T-helper 2 cell (primary cell): ENCODE measurements at places on chromosomes 2 and 18.

- no peak for DNase-seq
These were observed 81.9 kb downstream of the TMEM131 start for GRCh38 chr2:97913846-97914245.

DNA sequence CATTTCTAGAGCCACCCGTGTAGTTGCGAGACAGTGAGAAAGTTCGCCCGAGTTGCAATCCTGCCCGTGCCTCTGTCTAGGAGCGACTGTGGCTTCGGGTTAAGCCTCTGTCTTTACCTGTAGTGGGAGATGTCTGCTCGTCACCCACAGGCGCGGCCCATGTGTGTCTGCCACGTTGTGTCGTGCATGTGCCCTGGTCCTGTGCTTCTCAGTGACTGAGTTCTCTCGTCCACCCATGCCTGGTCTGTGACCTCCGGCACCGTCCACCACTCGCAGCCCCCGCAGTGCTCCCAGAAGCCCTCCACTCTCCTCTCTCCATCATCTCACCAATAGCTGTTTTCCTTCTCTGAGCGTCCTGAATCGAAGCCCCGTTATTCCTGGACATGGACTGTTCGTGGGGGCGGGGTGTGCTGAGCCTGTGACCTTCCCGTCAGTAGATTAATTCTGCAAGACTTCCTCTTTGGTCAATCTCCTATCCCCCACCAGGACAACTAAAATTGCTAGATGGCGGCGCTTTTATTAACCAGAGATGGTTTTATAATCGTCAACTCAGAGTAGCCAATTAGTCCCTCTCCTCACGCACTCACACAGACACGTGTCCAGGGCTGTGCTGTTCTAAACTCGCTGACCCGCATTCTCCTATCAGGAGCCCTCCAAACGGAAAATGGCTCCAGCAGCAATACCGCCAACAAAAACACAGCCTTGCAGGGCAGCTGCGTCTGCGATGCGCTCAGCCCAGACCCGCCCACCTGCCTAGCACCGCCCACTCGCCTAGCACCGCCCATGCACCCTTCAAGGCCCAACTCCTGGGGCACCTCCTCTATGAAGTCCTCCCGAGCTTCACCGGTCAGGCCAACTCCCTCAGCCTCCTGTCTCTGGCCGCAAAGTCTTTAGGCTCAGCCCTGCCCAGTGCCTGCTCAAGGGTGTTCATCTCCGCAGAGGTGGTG is 119.4 kb downstream of the TWIST2 start:
- no peak for DNase-seq

GRCh38 chr2:10462178-10463083 is 14.3 kb upstream of the ODC1 start:
- no peak for DNase-seq

GRCh38 chr2:38526195-38526594 is 76.5 kb downstream of the HNRNPLL start:
- no peak for DNase-seq

DNA sequence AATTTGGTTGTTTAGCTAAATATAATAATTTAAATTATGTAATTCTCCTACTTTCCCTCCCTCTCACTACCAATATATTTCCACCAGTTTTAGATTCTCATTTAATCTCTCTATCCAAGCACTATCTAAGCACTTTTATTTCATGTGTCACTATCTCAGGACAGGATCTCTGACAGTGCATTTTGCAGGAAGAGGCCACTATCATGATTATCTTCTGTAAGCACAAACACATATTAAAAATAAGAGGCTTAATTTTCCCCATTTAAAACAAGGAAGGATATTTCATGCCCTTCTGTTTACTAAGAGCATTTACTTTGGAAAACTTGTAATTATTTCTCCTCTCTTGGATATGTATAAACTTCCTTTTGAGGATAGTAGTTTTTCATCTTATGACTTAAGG is 726.2 kb upstream of the ZNF804A start:
- no peak for DNase-seq

DNA sequence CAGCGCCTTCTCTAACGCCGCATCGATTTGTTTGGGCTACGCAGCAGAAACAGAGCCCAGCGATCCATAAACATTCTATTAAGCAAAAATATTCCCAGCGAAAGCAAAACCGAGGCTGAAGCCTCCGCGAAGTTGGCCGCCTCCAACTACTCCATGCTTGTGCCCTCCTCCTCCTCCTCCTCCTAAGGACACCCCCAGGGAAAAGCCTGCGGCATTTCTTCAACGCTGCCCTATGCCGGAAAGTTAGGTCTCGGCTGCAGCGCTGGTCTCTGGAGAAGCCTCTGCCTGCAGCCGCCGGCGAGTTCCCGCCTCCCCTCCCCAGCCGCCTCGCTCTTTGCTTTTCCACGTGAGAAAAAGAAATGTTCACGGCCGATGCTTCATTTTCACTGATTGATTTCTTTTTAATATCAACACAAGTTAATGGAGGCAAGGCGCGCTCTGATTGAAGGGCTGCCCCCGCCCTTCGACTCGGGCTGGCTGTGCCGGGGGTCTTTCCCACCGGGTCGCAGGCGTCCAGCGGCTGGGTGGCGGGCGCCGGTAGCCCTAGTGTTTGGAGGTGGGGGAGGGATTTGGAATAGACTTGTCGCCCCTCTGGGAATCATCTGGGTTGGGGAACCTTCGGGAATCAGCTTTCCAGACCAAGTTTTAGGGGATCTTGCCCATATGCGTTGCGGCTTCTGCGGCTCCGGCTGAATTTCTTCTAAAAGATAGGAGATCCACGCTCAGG is 3.9 kb downstream of the NRP2 start:
- no peak for DNase-seq

DNA sequence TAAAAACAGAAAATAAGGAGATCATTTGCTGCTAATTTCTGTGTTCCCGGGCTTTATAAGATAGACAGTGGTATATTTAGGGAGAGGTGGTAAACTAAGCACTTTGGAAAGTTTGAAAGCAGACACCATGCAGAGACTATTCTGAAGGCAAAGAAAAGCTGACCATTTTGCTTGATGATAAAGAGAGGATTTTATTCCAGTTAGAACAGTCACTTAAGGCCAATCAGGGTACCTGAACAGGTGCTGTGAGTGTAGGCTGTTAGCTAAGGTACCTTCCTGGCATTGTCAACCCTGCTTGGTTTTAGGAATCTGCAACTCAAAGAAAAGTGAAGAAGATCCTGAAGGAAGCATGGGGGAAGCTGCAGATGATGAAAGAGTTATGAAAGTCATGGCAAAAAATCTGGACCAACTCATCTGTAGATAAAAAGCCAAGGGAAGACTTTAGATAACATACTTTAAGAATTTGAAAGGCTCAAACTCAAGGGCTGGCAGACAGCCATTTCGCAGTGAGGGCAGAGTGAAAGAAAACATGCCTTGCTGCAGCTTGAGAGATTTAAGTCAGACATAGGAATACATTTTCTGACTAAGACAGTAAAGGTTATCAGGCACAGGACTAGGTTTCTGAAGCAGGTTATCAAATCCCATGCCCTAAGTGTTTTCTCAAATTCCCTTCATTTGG is 80.1 kb upstream of the ARL5A start:
- no peak for DNase-seq

GRCh38 chr18:59079264-59079663 is 60.4 kb upstream of the SEC11C start:
- DNase-seq: no peak

DNA sequence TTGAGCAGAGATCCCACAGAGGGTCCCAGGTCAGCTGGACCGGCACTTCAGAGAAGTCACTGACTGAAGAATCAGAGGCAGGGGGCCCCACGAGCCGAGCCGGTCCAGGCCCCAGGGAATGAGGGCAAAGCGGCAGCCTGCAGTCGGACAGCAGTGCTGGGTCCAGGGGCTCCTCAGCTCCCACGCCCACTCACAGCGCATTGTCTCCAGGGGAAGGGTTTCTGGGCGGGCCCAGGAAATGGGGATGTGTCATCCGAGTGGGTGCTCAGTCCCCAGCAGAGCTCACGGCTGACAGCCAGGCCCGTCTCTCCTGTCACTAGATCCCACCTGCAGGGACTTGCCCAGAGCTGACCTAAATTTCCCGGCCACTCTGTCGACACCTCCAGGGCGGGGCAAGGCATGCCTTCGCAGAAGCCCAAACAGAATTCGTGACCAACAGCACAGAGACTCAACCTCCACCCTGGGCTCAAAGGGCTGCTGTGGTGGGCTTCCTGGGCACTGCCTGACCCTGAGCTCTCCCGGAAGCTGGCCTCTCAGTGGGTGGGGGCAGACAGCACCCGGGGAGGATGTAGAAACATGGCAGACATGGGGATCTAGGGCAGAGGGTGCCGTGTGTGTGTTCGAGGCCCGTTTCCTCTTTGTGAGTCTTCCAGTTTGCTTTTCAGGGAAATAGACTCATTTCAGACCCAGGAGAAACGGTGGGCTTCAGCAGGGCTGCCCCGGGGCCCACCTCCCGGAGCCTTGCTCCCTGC is 42.1 kb upstream of the TAF1B start:
- no peak for DNase-seq

- DNase-seq: no peak
These were observed 46.5 kb downstream of the THNSL2 start for GRCh38 chr2:88216641-88217040.

GRCh38 chr2:36834731-36835524 is 131.4 kb downstream of the STRN start:
- no peak for DNase-seq

- DNase-seq: no peak
These were observed 4.0 kb upstream of the ALLC start for GRCh38 chr2:3654011-3654410.
